ACHN (cell line): ENCODE measurements at places on chromosomes 12 and 14.
A peak's percentile ranks its signal among the peaks of the same experiment; 100 is the strongest.

- DNase-seq, result no peak
These were observed 30.9 kb upstream of the KLRD1 start for GRCh38 chr12:10276774-10277173.

GRCh38 chr12:113392988-113393579 is 10.6 kb downstream of the SDS start:
- peak; percentile 76 for DNase-seq

DNA sequence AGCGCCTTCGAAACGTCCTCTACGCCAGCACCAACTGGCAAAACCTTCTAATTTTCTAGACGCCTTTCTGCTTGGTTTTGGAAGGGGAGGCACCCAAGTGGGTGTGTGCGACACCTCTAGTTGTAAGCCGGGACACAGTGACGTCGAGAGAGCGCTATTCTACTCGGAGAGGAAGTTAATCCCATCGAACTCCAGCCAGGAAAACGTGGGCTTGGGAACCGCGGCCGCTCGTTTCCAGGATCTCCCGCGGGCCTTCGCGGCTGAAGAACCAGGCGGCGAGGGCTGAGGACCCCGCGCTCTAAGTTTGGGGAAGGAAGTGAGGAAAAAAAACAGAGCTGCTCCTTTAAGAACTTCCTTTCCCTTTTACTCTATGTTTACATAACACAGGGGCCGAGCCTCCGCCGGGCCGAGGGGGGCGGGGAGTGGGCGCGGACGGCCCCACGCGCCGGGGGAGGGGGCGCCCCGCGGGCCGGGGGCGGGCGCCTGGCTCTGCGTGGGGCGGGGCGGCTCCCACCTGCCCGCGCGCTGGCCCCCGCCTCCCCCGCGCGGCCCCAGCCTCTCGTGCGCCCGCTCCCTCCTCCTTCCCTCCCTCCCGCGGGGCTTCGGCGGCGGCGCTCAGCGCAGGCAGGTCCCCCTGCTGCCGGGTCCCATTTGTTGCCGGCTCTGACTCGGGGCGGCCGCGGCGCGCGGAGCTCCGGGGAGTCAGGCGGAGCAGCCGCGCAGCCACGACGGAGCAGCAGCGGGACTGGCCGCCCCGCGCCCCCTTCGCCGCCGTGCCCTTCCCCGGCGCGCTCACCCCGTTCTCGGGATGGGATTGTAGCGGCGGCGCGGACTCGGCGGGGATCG is at the start of gene PELI2:
Gene PELI2 (plus strand): TSS at position 647 of the 846 bp plus-strand sequence. CDS start 250 bp downstream, outside the sequence.
- DNase-seq, result peak; percentile 27

GRCh38 chr14:75578102-75578785 is at the start of gene FLVCR2:
Gene FLVCR2 (plus strand): TSS chr14:75578620. CDS start chr14:75578973, 353 bp downstream.
- DNase-seq, result peak; percentile 65

DNA sequence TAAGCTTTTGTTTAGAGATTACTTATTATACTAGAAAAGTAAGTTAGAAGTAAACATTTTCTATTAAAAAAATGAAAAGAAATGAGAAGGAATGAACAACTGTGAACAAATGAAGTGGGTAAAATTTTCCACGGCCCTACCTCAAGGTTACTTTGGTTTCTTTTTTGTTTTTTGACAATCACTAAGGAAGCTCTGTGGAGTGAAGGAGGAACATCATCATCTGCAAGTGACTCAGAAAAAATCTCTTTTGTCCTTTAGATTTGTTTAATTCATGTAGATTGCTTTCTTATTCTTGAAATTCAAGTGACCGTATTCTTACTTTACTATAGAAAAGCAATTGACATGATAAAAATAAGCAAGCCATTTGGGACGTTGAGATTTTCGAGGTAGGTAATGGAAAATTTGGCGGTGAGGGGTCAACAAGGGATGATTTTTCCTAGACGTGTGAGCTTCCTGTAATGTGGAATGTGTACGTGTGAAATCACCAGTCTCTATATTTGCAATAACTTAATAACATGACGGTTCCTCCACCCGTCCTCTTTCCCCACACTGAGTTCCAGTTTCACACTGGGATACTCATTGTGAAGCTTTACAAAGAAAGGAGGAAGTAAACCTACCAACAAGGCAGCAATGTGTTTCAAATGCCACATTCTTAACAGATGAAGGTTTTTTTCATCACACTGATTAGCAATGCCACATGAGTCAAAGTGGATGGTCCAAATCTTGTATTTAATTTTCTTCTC is 62.3 kb upstream of the EGLN3 start:
- DNase-seq, result no peak

DNA sequence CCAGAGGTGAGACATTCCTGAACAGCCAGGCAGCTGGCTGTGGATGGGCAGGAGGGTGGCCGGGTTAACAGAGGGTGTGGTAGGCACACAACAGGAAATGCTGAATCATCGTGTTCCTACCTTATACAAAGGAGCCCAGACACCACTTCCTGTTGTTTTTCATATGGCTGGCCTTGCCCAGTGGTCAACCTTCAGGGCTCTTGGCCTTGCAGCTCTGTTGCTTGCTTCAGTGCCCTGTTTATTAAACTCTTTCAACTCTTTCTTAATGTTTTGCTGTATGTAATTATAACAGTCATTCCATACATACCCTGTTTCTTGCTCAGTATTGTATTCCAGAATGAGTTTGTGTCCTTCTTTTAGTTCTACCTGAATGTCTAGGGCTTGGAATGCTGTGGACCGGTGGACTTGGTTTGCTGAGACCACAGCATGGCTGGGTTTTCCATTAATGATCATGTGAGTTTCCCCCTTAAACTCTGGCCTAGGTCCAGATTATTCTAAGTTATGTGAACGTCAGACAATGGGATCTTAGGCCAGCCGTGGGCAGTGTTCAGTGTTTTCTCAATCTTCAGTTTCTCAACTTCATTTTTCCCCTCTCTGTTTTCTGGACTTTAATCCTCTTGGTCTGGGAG is 11.9 kb downstream of the CFAP54 start:
- peak; percentile 78 for DNase-seq

DNA sequence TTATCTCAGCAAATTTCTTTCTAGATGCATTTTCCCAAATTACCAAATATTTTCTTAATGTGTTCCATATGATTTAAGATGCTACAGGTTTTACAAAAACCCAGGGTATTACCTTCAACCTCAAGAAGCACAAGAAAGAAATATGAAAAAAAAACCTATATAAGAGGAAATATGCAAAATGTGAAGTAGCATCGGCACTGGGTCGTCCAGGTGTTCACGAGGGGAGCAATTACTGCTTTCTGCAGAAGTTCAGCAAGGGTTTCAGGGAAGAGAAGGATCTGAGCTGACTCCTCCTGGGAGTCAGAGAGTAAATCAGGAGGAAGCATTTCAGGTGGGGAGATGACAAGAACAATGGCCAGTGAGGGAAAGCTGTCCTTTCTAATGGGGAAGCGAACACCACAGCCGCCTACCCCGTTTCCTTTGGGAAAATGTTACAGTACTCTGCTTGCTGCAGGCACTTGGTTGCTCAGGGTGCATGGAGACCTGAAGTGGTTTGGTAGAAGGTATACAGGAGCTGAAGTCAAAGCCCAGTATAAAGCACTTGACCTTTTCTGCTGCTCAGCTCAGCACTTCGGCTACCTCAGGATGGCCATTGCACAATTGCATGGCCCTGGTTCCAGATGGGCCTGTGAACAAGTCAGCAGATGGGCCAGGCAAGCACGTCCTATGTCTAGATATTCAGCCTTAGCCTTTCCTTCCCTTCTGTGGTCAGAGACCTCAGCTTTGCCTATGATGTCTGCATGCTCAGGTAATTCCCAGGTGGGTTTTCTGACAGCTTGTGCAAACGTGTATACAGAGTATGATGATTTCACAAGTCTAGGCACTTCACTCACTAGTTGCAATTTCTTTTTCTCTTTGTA is 155.6 kb downstream of the PAX9 start:
- no peak for DNase-seq

DNA sequence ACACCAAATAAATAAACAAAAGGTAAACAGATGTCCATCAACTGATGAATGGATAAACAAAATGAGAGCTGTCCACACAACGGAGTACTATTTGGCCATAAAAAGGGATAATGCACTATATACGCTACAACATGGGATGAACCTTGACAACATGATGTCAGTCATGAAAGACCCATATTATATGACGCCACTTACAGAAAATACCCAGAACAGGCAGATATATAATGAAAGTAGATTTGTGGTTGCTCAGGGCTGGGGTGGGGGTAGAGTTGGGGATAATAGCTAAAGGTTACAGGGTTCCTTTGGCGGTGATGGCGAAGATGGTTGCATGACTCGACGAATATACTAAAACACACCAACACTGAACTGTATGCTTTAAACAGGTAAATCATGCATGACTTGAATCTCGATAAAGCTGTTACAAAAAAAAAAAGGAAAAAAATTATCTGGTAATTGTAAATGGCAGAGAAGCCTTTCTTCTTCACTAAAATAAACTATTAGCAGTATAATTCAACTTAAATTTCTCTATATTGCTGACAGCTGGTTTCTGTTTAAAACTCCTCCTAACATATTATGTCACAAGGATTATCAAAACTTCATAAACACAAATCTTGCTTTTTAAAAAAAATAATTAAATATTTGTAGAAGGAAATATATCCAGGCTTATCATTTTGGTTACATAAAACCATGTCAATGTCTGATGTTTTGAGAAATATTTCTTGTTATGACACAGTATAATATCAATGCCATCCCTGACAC is 13.9 kb downstream of the CDC42BPB start:
- no peak for DNase-seq

DNA sequence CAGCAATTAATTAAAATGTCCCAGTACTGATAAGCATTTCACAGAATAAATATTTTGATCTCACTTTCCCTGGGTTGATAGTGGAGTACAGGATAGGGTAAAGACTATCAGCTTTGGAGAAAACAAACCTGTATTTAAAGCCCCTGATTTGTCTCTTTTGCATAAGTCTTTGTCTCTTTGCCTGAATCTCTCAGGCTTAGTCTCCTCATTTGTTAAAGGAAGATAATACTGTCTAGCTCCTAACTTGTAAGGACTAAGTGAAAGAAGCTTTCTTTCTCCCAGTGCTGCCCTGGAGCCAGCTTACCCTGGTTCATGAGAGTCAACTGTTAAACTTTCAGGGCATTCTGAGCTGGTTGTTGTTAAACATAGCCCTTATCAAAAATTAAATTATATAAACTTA is 5.5 kb upstream of the NR1H4 start:
- no peak for DNase-seq

GRCh38 chr12:92943482-92944250 is 14.6 kb upstream of the EEA1 start:
- peak; percentile 39 for DNase-seq

- DNase-seq, result no peak
These were observed 47.8 kb upstream of the LTA4H start for GRCh38 chr12:96083020-96083719.

- DNase-seq, result peak; percentile 82
These were observed 76.0 kb downstream of the VCPKMT start for GRCh38 chr14:50040401-50040775.

DNA sequence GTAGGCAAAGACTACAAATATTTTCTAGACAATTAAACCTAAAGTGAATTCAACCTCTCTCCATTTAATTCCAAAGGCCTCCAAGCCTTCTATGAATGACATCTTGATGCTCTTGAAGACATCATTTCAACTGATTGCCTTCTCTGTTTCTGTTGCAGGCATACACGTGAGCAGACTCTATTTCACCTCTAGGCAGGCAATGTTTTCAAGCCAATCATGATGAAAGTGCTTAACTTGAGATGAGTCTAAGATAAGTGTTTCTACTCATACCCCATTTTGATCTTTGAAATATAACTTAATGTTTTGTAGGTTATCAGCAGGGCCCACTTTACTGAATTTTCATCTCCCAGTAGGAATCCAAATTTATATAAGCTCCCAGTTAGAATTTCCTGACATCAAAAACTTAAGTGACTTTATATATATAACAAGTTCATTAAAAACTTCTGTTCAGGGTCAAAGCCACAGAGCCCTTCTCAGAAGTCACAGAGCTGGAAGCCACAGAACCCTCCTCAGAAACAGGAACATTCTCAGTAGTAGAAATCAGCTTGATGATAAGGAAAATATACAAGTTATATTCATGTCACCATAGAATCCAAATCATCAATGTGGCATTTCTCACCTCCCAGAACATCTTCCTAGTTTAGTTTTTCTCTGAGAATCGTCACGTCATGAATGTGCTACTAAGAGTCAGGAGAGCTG is 108.5 kb downstream of the PHLDA1 start:
- DNase-seq, result no peak
